ENCODE measurements at places on chromosomes 4 and X.

DNA sequence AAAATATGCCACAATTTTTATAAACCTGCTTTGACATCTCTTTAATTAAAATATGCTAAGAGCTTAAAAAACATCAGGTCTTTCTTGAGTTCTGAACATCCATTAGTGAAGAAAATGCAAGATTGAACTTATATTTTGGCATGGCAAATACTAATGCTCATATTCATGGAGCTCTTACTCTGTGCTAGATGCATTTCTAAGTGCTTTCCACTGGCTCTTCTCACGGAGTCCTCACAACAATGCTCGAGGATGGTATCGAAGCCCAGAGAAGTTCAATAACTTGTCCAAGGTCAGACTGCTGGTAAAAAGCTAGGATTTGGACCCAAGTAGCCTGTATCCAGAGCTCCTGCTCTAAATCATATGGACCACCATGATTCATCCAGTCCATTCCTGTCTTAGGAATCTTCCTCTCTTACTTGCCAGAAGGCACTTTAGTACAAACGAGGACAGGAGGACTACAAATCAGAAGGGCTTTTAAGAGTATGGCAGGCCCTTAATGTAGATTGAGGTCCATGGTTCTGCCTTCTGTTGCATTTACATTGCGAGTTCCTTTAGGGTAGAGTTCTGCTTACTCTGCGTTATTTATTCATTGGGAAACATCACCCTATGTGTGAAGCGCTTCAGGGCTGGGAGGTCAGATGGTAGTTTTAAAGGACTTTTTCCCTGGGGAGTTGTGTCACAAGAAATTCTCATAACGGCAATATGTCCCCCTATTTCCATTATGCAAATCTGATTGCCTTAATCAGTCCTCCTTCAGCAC, 199.2 kb downstream of the RASL11B start:
- H3K4me1 ChIP-seq, result no peaks in the 10 kb centered on the region
- no peaks in the 10 kb centered on the region for H3K27me3 ChIP-seq
- DNase-seq, result no peak
- no peak overlapping the region for H3K4me3 ChIP-seq
- H3K27ac ChIP-seq, result no peak overlapping the region
- no peaks in the 10 kb centered on the region for H3K36me3 ChIP-seq

GRCh38 chr4:32689518-32689917, 1969.3 kb downstream of the PCDH7 start:
- no peak overlapping the region for H3K27ac ChIP-seq
- no peaks in the 10 kb centered on the region for H3K36me3 ChIP-seq
- H3K4me1 ChIP-seq, result no peaks in the 10 kb centered on the region
- no peak overlapping the region for H3K4me3 ChIP-seq
- no peaks in the 10 kb centered on the region for H3K27me3 ChIP-seq

- no peaks in the 10 kb centered on the region for H3K27me3 ChIP-seq
- no peak overlapping the region for H3K27ac ChIP-seq
- no peak for DNase-seq
- H3K4me3 ChIP-seq, result no peak overlapping the region
- H3K36me3 ChIP-seq, result no peaks in the 10 kb centered on the region
- peaks cover 19% of the 10 kb centered on the region for H3K4me1 ChIP-seq
Measured at GRCh38 chr4:37243051-37243450, 1.5 kb upstream of the NWD2 start.

DNA sequence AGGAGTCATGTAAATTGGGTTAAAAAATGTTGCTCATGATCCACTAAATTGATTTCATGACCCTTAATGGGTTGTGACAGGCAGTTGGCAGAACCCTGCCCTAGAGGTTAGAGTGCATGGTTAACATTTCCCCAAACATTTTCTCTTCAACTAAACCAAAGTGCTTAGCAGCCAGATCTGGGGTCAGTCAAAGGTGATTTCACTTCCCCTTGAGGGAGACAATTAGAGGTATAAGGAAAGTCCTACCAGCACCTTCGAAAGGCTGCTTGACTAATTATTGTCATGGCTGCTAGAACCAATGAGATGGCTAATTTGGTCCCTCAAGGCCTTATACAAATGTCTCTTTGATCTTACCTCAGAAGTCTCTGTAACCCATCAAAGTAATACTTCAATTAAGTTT, 30.9 kb upstream of the INTS6L start:
- no peaks in the 10 kb centered on the region for H3K36me3 ChIP-seq
- no peaks in the 10 kb centered on the region for H3K4me1 ChIP-seq
- DNase-seq, result no peak
- no peaks in the 10 kb centered on the region for H3K27me3 ChIP-seq

All from upper lobe of left lung (tissue), 6 donors.